ENCODE measurements at places on chromosomes 3 and 15.

DNA sequence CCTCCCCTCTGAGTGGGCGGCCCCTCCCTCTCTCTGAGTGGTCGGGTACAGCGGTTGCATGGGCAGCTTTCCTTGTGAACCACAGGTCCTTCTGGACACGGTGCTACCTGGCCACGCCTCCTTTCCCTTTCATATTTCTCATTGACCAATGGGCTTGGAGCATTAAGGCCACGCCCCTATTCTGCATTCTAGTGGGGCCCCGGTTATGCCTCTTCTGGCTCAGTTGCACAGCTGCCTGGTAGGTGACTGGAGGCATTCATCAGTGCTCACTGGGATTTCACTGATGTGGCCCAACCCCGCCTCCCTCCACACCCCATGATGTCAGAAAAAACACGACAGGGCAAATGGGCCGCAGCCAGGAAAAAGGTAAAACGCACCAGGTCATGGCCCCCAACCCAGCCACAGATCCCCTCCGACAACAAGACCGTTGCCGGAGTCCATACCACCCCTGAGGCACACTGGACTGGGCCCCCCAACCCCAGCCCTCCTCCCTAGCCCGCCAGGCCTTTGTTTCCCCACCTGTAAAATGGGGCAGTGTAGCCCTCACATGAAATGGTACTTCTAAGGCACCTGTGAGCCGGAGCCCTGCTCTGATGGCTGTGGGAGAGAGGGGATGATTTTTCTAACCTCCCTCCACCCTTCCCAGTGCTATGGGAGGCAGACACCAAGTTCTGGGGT, 26.3 kb downstream of the NGRN start:
- DNase-seq = no peak

DNA sequence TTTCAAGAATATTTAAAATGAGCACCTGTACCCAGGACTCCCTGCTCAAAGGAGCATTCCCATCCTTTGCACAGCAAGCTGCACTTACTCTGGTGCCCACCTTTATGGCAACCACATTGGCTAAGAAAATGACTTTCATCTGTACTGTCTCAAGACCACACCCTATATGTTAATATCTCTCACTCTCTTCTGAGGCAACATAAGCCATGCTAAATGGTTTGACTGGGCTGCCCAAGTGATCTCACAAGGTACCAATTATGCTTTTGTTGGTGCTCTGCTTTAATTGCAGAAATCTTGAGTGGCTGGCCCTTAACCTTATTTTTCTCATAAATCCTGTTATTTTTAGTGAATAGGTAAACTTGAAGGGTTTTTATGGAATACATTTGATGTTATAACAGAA, 17.7 kb downstream of the RYK start:
- DNase-seq = no peak

DNA sequence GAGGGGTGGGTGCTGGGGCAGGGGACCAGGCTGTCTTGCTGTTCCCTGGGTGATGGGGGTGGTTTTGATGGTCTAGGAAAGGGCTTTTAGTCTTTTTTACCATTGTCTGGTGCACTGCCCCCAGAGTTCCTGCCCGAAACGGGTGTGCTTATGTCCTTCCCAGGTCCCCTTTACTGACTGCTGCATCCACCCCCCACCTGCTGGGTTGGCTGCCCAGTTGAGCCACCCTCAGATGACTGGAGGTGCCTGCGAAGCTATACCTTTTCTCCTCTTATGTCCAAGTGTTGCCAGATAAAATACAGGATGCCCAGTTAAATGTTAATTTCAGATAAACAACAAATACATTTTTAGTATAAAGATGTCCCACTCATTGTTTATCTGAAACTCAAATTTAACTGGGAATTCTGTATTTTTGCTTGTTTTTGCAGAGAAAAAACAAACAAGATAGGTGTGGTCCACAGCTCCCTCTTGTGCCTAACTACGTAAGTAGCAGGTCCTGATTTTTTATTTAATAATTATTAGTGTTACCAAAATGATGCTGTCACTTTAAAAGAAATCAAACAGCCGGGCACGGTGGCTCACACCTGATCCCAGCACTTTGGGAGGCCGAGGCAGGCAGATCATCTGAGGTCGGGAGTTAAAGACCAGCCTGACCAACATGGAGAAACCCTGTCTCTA, 6.1 kb upstream of the RPP14 start:
- no peak for DNase-seq

GRCh38 chr15:44595656-44596510, 58.9 kb downstream of the EIF3J start:
- no peak for DNase-seq

DNA sequence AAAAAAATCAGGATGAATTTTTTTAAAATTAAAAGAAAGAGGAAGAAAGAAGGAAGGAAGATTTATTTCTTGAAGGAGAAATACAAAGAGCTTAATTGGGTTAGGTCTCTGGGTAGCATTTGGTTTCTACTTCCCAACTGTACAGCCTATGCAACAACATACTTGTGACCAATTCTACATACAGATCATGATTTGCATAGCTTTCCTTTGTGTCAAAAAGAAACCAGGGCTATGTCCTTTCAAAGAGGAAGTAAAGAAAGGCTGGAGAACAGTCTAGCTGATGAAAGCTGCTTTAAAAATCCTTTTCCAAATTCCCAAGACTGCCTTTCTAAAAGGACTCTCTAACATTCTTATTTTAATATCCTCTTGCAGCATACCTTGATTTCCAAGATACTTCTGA, 6.1 kb upstream of the HGD start:
- DNase-seq = no peak

- DNase-seq = no peak
Measured at GRCh38 chr3:53795789-53796560, 50.2 kb downstream of the CHDH start.

GRCh38 chr3:171813897-171814460, 3.7 kb upstream of the PLD1 start:
- no peak for DNase-seq

GRCh38 chr15:67025719-67026609, 39.4 kb upstream of the SMAD3 start:
- DNase-seq = no peak

GRCh38 chr15:63054281-63054683, 11.7 kb downstream of the TPM1 start:
- no peak for DNase-seq

- DNase-seq = no peak
Measured at GRCh38 chr3:173778251-173778650, 380.7 kb downstream of the NLGN1 start.

DNA sequence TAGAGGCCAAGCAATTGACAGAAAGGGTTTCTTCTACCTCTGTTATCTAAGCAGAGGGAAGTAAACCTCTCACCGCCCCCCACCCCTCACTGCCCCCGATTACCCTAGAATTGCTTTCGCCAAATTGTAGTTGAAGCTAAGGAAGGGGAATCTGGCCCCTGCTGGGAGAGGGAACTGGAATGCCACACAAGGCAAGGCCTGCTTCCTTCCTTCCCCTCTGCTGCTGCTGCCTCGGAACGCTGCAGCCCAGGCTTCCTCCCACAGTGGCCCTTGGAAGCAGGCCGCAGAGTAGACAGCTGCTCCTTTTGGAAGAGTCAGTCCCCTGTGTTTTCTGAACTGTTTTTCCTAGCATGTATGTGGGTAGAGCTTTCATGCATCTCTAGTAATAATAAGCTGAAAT, 21.6 kb downstream of the RLBP1 start:
- DNase-seq = no peak

- DNase-seq = no peak
Measured at GRCh38 chr3:52835766-52836470, 1.1 kb upstream of the MUSTN1 start.
